ENCODE measurements at places on chromosomes 1 and 21.

DNA sequence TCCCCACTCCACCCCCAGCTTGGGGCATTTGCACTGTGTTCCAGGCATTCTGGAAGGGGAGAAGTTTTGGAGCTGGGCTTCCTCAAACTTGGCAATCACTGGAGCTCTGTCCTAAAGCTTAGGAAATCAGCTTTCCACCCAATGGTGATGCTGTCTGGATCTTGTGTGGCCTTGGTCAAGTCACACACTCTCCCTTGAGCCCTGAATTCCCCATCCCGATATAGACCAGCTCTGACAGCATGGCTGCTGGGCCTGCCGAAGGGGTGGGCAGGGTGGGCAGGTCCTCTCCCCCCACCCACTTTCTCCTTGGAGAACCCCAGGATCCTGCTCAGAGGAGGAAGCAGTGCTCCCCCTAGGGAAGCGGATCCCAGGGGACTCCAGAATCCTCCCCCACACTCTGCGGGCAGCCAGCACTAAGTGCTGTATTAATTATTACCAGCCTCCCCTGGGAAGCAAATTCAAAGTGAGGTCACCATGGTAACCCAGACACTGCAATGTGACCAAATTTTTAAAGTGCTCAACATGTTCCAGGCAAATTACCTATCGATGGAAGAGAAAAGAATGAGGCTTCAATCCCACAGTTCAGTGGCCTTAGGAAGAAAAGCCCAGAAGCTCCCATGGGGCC is 21.3 kb upstream of the LDLRAP1 start:
- no peak for DNase-seq

DNA sequence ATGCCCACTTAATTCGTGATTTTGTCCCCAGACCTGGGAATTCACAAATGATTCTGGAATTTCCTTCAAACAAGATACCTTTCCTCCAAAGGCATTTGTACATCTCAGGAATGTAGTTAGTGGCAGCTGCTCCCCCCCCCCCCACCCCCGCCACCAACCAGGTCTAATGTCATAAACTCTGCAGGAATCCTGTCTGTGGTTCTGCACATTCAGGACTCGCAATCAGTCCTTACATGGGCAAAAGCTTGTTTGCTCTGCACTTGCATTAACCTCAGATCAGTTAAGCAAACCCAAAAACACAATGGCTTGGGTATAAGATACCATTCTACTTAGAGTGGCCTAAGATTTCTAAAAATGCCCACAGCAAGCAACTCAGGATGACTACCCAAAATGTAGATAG is 143.8 kb downstream of the TGFB2 start:
- no peak for DNase-seq

DNA sequence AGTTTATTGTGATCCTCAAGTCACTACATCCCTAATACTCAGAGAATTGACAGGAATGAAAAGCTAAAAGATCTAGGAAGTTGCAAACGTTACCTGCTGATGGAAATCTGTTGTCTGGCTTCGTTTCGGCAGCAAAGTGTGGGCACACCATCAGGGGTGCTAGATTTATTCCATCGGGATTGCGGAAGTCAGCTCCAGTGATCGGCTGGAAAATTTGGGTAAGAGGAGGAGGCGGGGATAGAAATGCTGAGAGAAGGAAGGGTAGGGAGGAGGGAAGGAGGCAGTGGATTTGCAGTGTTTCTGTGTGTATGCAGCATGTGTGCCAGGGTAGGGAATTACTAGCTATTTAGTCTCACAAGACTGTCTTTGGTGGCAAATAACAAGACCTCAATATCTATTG is at the start of gene CTSK:
Gene CTSK (minus strand): TSS at position 140 of the 400 bp plus-strand sequence. CDS start 1,455 bp downstream, outside the sequence.
- no peak for DNase-seq

- no peak for DNase-seq
Measured at GRCh38 chr1:198837278-198838021, 198.6 kb downstream of the PTPRC start.

- DNase-seq = no peak
Measured at GRCh38 chr1:235138821-235139220, 10.2 kb upstream of the TOMM20 start.

DNA sequence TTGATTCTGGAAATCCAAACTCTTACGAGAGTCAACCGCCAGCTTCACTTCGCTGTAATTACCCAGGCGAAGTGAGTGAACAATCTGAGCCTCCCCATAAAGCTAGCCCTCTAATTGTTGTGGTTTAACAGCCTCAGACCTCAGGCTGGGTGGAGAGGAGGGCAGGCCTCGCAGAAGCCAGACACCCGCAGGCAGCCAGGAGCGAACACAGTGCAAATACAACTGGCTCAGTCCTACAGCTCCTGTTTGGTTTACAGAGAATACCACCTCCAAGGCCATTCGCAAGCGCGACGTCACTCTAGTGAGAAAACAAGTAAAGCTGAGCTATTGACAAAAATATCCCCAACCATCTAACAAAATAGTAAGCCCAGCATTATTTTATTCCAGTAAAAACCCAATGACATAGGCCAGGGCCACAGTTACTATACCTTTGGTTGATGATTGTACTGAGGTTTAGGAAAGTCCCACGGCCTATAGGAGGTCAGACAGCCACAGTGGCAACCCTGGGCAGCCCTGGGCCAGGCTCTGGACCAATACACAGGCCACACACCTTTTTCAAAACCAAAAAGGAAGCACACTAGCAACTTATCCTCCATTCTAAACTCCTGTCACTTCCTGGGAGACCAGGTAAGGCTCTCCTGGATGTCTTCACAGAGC is 163.3 kb downstream of the ETS2 start:
- no peak for DNase-seq

GRCh38 chr1:94683886-94684285 is 136.3 kb upstream of the SLC44A3 start:
- DNase-seq = no peak

DNA sequence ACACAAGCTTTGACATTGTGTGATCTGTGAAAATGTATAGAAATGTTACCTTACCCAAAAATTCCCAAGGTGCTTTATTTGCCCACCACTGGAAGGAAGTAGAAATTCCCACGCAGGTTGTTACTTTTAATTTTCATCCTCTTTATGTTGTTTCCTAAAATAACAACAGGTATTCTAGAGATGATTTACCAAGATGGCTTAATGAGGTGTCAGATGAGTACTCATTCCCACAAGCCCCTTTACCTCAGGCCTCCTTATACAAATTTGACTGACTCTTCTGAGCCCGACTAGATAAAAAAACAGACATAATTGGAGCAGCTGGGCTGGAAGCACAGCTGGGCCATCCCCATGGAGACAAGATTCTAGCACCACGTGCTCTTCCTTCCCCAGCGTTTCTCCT is 114.6 kb downstream of the LIPI start:
- DNase-seq = no peak

DNA sequence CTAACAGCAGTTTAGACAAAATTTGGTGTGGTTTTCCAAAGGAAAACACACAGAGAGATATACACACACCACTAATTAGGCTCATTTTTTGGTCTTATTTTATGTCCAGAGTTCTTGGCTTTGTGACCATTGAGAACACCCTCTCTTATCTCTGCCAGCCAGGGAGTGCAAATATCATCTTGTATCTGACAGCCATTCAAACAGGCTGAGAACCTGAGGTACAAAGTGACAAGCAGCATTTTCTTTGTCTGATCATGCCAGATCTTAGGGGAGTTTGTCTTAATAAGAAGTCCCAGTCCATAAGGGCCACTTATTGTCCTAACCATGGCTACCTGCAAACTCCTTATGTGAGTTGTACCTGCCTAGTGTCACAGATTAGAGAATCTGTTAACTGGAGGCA is 1165.2 kb downstream of the BRINP3 start:
- DNase-seq = no peak
